ENCODE measurements at places on chromosomes 16 and 17. TPM values are rescaled to one million over a fixed set of nuclear protein-coding genes. Genes with fewer than 3 reads are reported as not detected.
A peak's percentile ranks its signal among the peaks of the same experiment; 100 is the strongest.

DNA sequence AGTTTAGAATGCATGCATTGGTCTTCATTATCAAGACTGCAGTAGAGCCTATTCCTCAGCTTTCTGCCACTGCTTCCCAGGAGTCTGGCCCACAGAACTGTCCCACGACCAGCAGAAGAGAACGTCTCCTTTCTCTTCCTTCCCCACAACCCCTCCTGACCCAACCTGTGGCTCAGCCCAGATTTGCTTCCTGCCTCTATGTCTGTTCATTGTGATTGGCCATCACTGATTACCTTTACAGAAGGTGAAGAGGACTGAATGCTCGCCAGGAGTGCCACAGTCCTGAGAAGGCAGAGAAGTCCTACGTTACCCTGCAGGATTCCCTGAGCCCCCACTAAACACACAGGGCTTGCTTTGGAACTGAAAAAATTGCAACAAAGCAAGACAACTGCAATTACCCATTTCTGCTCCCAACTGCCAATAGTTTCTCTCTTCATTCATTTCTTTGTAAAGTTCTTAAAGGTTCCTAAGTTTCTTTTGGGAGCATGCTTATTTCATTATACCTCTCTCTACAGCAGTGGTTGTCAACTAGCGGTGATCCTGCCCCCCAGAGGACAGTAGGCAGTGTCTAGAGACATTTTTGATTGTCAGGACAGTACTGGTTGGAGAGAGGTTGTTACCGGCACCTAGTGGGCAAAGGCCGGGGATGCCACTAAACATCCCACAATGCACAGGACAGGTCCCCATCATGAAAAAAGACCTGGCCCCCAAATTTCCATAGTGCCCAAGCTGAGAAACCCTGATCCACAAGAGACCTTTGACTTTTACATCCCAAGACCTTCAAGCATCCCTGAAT is 4.5 kb upstream of the NAT9 start:
- H3K36me3 ChIP-seq: peaks cover 38% of the 10 kb centered on the region
- H3K27me3 ChIP-seq: no peaks in the 10 kb centered on the region
- DNase-seq: peak; percentile 69
- peaks cover 14% of the 10 kb centered on the region for H3K4me1 ChIP-seq

DNA sequence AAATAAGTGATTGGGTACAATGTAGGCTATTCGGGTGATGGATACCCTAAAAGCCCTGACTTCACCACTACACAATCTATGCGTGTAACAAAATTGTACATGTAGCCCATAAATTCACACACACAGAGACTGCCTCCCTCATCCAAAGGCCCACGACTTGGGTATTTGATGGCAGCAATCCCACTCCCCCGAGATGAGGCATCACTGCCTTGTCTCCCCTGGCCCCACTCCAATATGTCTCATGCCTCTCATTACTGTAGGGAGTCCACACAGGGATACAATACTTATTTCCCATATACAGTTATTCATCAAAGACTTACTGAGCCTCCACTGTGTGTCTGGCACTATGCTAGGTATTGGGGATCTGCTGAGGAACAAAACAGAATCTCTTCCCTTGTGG is 192.6 kb downstream of the CBLN1 start:
- no peak overlapping the region for H3K4me3 ChIP-seq
- DNase-seq: no peak
- H3K4me1 ChIP-seq: no peaks in the 10 kb centered on the region
- H3K27ac ChIP-seq: no peak overlapping the region
- H3K36me3 ChIP-seq: no peaks in the 10 kb centered on the region
- H3K27me3 ChIP-seq: no peaks in the 10 kb centered on the region

DNA sequence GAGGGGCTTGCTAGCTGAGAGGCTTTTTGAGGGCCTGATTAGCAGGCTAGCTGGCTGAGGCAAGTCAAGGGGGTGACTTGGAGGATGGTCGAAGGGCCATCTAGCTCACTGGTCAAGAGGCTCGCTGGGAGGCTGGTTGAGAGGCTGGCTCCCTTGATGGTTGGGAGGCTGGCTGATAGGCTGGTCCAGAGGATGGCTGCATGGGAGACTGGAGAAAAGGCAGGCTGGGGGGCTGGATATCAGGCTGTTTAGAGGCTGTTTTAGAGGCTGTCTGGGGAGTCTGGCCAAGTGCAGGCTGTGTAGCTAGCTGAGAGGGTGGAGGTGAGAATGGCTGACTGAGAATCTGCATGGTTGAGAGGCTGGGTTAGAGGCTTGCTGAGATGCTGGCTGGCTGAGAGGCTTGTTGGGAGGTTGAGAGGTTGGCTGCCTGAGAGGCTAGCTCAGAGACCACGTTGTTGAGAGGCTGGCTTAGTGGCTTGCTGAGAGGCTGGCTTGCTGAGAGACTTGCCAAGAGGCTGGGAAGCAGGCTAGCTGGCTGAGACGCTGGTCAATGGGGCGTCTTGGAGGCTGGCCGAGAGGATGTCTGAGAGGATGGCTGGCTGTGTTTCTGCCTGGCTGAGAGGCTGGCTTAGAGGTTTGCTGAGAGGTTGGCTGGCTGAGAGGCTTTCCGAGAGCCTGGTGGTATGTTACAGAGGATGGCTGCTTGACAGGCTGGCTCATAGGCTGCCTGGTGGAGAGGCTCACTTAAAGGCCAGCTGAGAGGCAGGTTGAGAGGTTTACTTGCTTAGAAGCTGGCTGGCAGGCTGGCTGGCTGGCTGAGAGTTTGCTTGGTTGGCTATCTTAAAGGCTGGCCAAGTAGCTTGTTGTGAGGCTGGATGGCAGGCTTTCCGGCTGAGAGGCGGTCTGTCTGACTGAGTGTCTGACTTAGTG is 36.6 kb upstream of the ACSM2B start:
- no peaks in the 10 kb centered on the region for H3K36me3 ChIP-seq
- no peaks in the 10 kb centered on the region for H3K4me1 ChIP-seq
- no peak overlapping the region for H3K27ac ChIP-seq
- no peak for DNase-seq

MEOX1 gene
- total RNA-seq: not detected
